A673 (cell line): ENCODE measurements at places on chromosomes 4 and X. TPM values are rescaled to one million over a fixed set of nuclear protein-coding genes. Genes with fewer than 3 reads are reported as not detected.

Gene XPNPEP2
- total RNA-seq, result not detected in 2 replicates

DNA sequence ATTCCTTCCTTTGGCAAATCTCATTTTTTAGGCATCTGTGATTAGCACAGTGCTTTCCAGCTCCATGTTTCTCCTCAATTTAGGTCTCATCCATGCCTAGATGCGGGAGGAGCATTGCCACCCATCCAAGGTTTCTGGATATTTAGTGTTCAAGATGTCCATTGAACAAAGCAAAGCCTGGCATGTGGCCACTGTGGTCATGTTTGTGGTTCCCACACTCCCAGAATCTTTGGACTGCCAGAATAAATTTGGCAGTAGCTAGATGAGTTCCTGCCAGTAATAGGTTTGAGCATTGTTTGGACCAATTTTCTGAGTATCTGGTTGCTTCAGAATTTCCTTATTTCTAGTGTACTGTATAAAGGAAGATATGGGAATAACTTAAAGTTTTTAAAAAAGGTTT lies 1124.1 kb downstream of the ADGRL3 start:
- no peak for DNase-seq
- no peaks in the 10 kb centered on the region for H3K27me3 ChIP-seq

GRCh38 chrX:97471071-97471470 lies 587.4 kb downstream of the RPA4 start:
- DNase-seq, result no peak
- H3K4me1 ChIP-seq, result no peaks in the 10 kb centered on the region
- no peak overlapping the region for H3K27ac ChIP-seq

GRCh38 chr4:2630556-2631273 lies 94.3 kb downstream of the FAM193A start:
- peaks cover 35% of the 10 kb centered on the region for H3K36me3 ChIP-seq
- no peaks in the 10 kb centered on the region for H3K4me1 ChIP-seq
- H3K4me3 ChIP-seq, result no peak overlapping the region
- H3K27me3 ChIP-seq, result no peaks in the 10 kb centered on the region
- H3K27ac ChIP-seq, result no peak overlapping the region
